ENCODE measurements at places on chromosomes 11 and 22.

- DNase-seq: no peak
Measured at GRCh38 chr11:132874638-132875037, 657.7 kb downstream of the OPCML start.

- DNase-seq: no peak
Measured at GRCh38 chr11:132993991-132994502, 538.3 kb downstream of the OPCML start.

GRCh38 chr22:20021196-20022181 is 579 bp downstream of the TANGO2 start:
- no peak for DNase-seq

DNA sequence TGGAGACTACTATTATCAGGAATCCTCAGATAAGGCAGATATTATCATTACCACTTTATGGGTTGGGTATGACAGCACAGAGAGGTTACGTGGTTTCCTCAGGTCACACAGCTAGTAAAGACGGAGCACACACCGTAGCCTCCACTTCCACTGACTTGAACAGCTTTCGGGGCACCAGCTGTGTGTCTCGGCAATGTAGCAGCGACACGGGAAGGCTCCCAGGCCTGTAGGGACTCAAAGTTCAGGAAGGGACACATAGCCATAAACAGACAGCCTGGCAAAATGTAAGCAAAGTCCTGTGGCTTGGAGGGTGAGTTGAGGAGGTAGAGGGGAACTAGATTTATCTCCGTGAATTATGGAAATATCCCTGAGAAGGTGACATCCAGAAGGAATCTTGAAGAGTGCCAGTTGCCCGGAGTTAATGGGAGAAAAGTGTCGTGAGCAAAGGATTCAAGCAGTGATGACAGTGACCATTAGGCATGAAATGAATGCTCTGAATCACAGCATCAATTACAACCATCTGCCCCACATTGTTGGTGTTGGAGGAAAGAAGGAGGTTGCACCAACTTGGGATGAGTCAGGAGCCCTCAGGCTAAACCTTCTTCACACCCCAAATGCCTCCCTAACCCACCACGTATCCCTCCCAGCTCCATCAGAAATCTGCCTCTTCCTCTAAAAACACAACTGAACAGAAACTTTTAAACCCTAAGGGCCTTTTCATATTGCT is 106.7 kb upstream of the ASPHD2 start:
- DNase-seq: no peak

- no peak for DNase-seq
Measured at GRCh38 chr11:12865863-12866595, 143.1 kb upstream of the RASSF10 start.

GRCh38 chr11:6843670-6844069 is 1.8 kb upstream of the OR10A5 start:
- no peak for DNase-seq

- no peak for DNase-seq
Measured at GRCh38 chr11:69380921-69381581, 87.1 kb downstream of the MYEOV start.

GRCh38 chr11:120511820-120512738 is 531 bp downstream of the GRIK4 start:
- no peak for DNase-seq

DNA sequence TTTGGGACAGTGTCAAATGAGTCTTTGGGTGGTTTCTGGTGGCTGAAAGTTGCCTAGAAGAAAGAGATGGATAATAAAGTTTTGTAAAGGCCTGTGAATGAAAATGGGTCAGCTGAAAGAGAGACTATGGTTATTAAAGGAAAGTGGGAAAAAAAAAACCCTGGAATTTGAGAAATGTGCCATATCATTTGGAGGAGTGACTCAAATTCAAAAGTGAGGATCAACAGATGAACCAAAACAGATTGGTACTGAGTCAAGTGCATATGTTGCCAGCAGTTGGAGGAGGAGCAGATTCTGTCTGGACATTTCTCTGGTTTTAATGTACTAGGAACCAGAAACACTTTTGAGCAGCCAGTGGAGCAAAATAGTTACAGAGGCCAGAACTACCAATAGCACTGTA is 339.8 kb downstream of the KCNA4 start:
- no peak for DNase-seq

- no peak for DNase-seq
Measured at GRCh38 chr22:19607192-19608002, 83.2 kb upstream of the CLDN5 start.

DNA sequence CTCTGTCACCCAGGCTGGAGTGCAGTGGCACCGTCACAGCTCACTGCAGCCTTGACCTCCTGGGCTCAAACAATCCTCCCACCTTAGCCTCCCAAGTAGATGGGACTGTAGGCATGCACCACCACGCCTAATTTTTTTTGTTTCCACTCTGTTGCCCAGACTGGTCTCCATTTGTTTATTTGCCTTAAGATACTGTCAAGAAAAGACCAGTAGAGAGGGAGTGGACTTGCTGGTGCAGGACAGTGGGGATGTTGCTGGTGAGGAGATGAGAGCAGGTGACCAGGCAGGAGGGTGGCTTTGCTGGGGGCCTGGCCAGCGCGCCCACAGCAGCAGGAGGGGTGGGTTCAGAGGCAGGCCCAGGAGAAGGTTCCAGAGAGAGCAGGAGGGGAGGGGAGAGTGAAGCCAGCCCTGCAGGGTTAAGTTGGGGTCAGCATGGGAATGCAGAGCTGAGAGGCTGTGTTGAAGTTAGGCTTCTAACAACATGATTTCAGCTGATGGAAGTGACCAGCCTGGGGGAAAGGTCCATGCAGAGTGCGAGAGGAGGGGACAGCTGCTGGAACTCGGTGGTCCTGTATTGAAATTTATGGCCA is 35.8 kb downstream of the NADSYN1 start:
- no peak for DNase-seq
